GM12891 (cell line): ENCODE measurements at places on chromosomes 1 and 21.

GRCh38 chr1:3093898-3094626 lies 25.1 kb downstream of the PRDM16 start:
- DNase-seq: no peak

GRCh38 chr21:45376459-45377324 lies 28.3 kb upstream of the COL18A1 start:
- no peak for DNase-seq

DNA sequence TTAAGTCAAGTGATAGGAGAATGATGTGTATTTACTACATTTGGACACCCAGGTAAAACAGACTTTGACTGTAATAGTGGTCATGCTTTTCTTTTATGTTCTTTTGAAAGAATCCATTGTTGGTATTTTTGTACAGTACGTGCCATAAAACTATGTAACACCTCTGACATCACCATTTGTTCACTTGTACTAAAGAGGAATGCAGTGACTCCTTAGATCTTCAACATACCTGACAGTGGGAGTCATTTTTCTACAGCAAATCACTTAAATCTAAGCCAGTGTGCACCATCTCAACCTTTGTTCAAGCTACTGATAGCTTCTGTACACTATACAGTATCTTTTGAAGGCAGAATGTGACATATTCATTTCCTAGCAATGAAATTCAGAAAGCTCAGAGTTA lies 6.3 kb upstream of the PLD5 start:
- DNase-seq: no peak

GRCh38 chr1:91854852-91855534 lies 31.0 kb downstream of the TGFBR3 start:
- no peak for DNase-seq

DNA sequence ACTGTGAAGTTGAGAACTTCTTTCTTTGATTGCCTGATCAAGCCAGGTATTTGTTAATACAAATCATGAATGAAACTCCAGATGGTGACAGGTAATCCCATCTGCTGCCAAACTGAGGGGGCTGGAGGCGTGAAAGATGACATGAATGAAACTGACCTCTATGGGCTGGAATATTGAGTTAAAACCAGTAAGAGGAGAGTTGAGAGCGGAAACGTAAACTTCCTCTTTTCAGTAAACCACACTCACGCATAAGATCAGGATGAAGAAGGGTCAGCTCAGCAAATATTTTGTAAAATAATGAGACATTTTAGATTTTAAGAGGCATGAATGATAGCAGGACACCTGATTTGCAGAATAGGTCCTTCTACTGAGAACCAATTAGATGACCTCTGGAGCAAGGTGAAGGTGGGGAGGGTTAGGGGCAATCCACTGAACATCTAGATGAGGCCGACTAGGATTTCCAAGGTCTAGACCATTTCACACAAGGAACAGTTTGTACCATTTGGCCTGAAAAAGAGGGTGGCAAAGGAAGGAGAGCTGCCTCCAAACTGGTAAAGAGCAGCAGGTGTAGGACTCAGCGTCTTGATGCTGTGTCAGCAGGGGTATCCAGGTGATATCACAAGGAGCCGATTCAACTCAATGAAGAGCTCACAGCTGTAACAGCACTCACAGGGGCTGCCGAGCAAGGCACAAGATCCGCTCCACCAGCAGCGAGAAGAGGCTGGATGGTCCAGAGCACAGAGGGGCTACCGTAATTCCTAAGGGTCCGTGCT lies 132.6 kb downstream of the NTPCR start:
- no peak for DNase-seq

DNA sequence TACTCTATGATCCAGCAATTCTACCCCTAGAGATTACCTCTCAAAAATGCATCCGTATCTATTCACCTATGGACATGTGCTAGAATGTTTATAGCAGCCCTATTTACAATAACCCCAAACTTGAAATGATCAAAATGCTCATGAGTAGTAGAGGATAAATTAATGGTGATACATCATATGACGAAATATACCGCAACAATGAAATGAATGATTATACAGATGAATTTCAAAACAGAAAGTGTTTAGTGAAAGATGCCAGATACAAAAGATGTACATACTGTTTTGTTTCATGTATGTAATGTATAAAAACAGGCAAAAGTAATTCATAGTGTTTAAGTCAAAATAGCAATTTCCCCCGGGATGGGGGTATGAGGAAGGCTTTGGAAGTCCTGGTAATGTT lies 91.0 kb upstream of the CD55 start:
- DNase-seq: no peak

DNA sequence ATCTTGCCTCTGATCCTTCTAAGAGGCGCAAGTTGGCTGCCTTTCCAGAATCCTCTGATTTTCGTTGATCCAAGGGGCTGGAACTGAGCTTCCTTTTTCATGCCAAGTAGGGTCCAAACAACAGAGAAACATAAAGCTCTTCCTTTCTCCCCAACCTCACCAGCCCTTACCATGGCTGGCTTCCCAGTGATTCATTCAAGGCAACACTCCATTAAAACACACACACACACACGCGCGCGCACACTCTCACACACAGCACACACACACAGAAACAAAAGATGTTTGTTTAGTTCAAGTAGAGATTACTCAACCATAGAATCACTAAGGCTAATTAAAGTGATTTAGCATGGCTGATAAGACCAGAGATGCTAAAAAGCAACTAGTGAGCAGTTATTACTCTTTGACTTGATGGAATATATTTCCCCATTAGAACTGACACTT lies 13.0 kb upstream of the GUCA2A start:
- no peak for DNase-seq

GRCh38 chr1:42418516-42418915 lies 37.3 kb downstream of the ZMYND12 start:
- DNase-seq: no peak
